ENCODE measurements at places on chromosomes 1 and 21. TPM values are rescaled to one million over a fixed set of nuclear protein-coding genes. Genes with fewer than 3 reads are reported as not detected.

ANKRD35 gene
- total RNA-seq = 1.4 TPM

ARHGEF2 gene
- total RNA-seq = 132 TPM

LCE2B gene
- not detected for total RNA-seq

DNA sequence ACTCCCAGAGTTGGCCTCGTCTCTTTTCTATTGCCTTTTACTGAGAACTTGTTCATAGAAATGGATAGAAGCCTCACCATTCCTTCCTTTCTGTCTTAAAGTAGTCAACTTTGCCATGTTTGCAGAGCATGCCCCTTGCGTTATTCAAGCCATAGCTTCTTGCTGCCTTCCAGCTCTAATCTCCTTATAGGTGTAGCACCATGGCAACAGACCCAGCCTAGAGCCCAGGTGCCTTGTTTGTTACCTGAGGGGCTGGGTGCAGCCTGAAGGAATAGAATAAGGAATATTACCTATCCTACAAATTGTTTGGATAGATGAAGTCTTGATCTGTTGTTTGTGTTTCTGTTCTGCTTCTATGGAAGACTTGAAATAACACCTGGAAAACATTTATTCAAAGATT is 59.9 kb downstream of the CLEC20A start:
- DNase-seq = no peak
- no peaks in the 10 kb centered on the region for H3K4me1 ChIP-seq
- peaks cover 9% of the 10 kb centered on the region for H3K36me3 ChIP-seq
- no peak overlapping the region for H3K4me3 ChIP-seq

DNA sequence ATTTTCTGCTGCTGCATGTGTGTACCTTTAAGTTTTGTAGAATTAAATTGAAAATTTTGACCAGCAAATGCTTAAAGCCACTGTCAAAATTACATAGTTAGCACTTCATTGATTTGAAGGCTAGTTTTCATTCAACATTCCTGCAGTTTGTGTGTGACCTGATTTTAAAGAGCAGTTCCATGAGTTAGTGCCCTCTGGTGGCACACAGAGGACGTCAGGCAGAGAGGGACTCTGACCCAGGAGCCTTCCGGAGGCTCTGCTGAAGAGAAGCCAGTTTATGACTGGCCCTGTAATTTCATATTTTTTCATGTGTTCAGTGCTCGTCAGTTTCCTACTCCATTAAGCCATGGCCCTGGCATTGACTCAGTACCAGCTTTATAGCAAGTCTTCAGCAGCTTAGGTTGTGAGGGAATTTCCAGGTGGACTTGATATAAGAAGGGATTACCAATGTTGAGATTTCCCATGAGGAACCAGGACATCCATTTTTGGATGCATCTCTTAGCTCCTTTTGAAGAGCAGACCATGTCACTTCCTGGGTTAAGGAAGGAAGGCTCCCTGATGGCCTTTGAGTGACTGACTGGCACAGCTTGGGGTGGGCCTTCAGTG is 104.7 kb downstream of the CAMTA1 start:
- DNase-seq = peak; percentile 84
- no peaks in the 10 kb centered on the region for H3K27me3 ChIP-seq

DNA sequence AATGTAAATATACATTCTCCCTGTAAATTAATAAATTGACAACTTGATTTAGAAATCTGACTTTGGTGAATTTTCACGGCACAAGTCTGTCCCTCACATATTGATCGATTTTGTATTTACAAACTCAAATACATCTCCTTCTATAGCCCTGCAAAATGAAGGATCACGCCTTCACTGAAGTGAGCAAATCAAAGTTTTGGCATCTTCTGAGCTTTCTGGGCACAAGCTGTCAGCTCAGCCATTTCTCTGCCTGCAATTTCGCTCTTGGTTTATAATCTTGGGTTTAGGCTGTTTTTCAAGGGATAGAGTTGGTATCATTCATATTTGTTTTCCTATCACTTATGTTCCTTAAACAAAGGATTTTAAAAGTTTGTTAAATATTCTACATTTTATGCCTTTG is 25.8 kb downstream of the ANP32E start:
- no peaks in the 10 kb centered on the region for H3K27me3 ChIP-seq
- no peak for DNase-seq
- H3K4me1 ChIP-seq = no peaks in the 10 kb centered on the region
- no peak overlapping the region for H3K27ac ChIP-seq

DNA sequence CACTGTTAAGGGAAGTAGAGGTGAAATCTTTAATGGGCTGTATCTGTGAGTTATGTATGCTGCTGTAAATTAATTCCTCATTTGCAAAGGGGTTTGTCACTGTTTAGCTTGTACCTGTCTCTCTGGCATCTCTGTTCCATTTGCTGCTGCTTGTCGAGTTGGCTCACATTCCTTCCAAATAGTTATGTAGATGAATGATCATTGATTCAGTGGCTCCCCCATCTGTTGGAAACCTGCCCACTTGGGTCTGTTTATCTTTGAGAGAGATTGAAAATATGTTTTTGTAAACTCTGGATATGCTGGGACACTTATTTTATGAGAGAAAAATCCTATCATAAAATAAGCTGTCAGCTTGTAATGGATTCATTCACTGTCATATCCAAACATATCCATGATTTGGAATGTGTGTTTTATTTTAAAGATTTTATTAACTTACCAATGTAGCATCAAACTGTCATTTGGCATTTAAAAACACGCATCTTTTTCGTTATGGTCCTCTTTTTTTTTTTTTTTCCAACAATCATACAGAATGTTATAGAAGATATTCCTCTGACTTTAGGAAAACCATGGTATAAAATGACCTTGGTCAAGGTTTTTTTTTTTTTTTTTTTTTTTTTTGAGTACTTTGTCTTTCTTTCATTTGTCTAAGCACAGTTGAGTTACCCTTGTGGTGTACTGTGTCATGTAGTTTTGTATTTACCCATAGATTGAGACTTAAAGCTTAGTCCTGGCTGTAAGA is 3.5 kb downstream of the RYR2 start:
- H3K27me3 ChIP-seq = peaks cover 51% of the 10 kb centered on the region
- H3K27ac ChIP-seq = no peak overlapping the region
- no peaks in the 10 kb centered on the region for H3K36me3 ChIP-seq
- H3K4me3 ChIP-seq = no peak overlapping the region
- H3K4me1 ChIP-seq = peaks cover 13% of the 10 kb centered on the region

- no peak overlapping the region for H3K4me3 ChIP-seq
- H3K27me3 ChIP-seq = no peaks in the 10 kb centered on the region
- peak; percentile 73 for DNase-seq
- no peak overlapping the region for H3K27ac ChIP-seq
- H3K36me3 ChIP-seq = no peaks in the 10 kb centered on the region
- H3K4me1 ChIP-seq = peaks cover 4% of the 10 kb centered on the region
Measured at GRCh38 chr1:93844262-93845045, 34.6 kb downstream of the DNTTIP2 start.

GRCh38 chr1:171817511-171818265 is 23.6 kb upstream of the DNM3 start:
- no peaks in the 10 kb centered on the region for H3K27me3 ChIP-seq
- H3K27ac ChIP-seq = no peak overlapping the region
- H3K4me1 ChIP-seq = no peaks in the 10 kb centered on the region
- no peak overlapping the region for H3K4me3 ChIP-seq

- peak overlapping the region; percentile 67 for H3K27ac ChIP-seq
- peaks cover 78% of the 10 kb centered on the region for H3K36me3 ChIP-seq
- no peak overlapping the region for H3K4me3 ChIP-seq
Measured at GRCh38 chr1:54342742-54343687, 63.2 kb downstream of the SSBP3 start.

GRCh38 chr1:199522936-199523335 is 504.6 kb upstream of the NR5A2 start:
- no peaks in the 10 kb centered on the region for H3K36me3 ChIP-seq
- no peaks in the 10 kb centered on the region for H3K4me1 ChIP-seq
- no peaks in the 10 kb centered on the region for H3K27me3 ChIP-seq
- no peak overlapping the region for H3K4me3 ChIP-seq
- no peak overlapping the region for H3K27ac ChIP-seq

- no peak for DNase-seq
- no peak overlapping the region for H3K27ac ChIP-seq
- no peaks in the 10 kb centered on the region for H3K4me1 ChIP-seq
Measured at GRCh38 chr1:30008998-30009657, 714.3 kb downstream of the MATN1 start.
